AG10803 (cell line): ENCODE measurements at places on chromosomes 11 and 22.
A peak's percentile ranks its signal among the peaks of the same experiment; 100 is the strongest.

GRCh38 chr11:64713016-64713707 lies 9.8 kb downstream of the NRXN2 start:
- DNase-seq = peak; percentile 20

DNA sequence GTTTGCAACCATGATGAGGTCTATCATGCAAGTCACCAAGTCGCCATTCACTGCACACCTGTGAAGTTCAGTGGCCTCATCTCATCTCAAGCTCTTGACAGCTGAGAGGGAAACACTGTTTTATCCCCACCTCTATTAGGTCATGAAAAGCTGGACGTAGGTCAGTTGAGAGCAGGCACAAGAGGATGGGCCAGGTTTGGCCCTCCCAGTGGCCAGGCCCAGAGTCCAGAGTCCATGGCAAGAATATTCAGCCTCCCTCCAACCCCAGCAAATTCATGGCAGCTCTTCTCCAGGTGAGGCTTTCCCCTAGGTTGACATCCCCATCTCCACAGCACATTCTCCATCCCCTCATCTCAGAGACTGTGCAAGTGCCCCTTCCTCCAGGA lies 22.0 kb upstream of the ISX start:
- DNase-seq = no peak

- DNase-seq = no peak
These were observed 689.4 kb downstream of the JRKL start for GRCh38 chr11:97079244-97079643.

DNA sequence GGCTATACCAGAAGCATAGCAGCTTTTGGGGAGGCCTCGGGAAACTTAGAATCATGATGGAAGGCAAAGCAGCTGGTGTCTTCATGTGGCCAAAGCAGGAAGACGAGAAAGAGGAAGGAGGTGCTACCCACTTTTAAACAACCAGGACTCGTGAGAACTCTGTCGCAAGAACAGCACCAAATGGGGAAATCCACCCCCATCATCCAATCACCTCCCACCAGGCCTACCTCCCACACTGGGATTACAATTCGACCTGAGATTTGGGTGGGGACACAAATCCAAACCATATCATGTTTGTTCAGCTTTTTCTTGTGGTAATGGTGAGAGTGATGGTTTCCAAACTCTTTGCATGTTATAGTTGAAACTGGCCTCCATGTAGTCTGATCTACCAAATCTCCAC lies 32.5 kb upstream of the OR10D3 start:
- DNase-seq = no peak

GRCh38 chr11:36748836-36749235 lies 150.8 kb upstream of the RAG2 start:
- DNase-seq = no peak

GRCh38 chr11:61785837-61786402 lies 6.5 kb downstream of the TMEM258 start:
- no peak for DNase-seq

DNA sequence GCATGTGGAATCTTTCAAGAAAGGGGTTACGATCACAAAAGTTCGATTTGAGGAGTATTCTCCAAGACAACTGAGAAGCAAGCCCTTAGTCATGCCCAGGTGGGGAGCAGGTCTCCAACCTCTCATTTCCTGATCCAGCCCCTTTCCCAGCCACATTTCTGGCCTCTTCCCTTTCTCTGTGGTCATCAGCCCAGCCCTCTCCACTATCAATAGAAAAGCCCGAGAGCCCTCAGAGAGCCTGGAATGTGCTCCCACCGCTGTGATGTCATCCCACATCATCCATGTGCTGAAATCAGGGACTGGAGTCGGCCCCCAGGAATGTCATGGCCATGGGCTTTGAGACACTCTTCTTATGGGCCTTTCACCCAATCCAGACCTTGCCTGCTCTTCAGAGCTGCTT lies 62.6 kb downstream of the KCNJ1 start:
- DNase-seq = peak; percentile 33

GRCh38 chr22:20632082-20632481 lies 124.7 kb downstream of the MED15 start:
- no peak for DNase-seq

- DNase-seq = no peak
These were observed 37.9 kb upstream of the OR8B8 start for GRCh38 chr11:124483422-124483821.

- peak; percentile 18 for DNase-seq
These were observed at the start of gene UBE2L6 for GRCh38 chr11:57567515-57568329. TSS of gene UBE2L6 (minus strand) at chr11:57567672. CDS start at chr11:57567611, 61 bp downstream.

DNA sequence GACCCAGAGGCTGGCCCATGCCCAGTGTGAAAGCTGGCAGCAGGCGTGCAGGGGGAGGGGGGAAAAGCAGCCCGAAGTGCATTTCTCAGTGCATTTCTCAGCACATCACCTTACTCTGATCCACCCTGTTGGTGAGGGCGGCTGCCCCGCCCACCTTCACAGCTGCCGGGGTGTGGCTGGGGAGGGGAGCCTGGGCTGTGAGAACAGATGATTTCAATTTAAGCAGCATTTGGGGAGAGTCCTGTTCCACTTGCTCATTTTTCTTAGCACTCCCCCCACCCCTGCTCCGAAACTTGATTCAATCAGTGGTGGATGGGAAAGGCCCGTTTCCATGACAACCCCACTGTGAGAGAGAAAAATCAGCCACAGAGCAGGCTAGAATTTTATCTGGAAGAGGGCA lies 84.8 kb downstream of the SNX19 start:
- DNase-seq = no peak

DNA sequence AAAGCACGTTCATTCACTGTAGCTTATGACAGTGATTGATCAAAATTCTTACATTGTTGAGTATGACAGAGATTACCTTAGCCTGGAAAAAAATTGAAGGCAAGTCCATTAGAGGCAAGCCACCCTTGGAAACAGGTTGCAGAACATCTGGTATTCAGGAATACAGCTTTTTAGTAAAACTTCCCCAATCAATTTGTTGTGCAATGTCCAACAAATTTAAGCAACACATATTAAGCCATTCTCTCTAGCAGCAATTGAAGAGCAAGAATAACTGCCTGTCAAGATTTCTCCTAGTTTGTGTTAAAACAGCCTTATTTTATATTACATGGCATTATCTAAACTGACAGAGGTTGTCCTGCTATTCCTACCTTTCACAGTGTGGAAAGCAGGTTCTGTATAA lies 37.0 kb downstream of the BCL2L13 start:
- no peak for DNase-seq

GRCh38 chr11:49851511-49851910 lies 100.7 kb upstream of the OR4C13 start:
- no peak for DNase-seq

GRCh38 chr11:81255895-81256294 lies 1477.8 kb downstream of the FAM181B start:
- no peak for DNase-seq

DNA sequence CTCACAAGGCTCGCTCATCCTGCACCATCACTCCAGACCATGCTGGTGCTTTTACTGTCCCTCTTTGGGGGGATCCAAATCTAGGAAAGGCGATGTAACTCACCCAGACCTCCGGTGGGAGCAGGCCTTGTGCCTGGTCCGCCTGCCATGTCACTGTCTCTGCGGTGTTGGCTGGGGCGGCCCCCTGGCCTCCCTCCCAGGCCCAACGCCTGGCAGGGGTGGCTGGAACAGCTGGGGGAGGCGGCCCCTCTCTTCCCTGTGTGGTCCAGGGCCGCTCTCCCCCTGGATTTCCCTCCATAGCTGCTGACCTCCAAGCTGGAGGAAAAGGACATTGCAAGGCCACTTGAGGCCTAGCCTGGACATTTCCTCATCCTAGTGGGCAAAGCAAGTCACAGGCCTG lies 11.1 kb upstream of the MGAT3 start:
- DNase-seq = no peak

DNA sequence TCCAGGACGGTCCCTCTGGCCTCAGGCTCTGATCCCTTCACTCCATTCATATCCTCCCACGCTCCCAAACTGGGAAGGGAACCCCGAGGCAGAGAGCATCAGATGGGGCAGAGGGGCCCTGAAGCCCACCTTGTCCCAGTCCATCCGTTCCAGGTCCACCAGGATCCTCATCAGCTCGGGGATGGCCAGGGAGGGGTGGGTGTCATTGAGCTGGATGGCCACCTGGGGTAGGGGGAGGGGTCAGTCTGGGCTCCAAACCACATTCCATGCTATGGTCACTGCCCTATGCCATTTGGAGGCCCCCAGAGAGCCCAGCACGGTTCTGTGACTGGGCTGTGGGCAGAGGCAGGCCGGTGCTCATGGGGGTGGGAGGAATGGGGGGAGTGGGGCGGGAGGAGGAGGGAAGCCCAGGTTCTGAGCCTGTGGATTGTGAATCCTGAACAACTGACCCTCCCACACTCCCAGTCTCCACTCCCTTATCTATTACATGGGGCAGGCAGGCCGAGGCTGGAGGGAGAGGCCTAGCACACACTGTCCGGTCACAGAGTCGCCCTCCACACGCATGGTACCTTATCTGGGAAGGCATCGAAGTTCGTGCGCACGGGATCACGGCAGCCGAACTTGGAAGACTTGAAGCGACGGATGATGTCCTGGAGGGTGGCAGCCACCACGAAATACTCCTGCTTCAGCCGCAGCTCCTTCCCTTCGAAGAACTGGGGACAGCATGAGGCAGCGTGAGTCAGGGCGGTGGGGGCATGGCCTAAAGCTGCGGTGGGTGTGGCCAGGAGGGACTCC lies 5.5 kb downstream of the PYGM start:
- DNase-seq = no peak

GRCh38 chr11:86395061-86395551 lies 20.4 kb downstream of the CCDC81 start:
- peak; percentile 18 for DNase-seq

DNA sequence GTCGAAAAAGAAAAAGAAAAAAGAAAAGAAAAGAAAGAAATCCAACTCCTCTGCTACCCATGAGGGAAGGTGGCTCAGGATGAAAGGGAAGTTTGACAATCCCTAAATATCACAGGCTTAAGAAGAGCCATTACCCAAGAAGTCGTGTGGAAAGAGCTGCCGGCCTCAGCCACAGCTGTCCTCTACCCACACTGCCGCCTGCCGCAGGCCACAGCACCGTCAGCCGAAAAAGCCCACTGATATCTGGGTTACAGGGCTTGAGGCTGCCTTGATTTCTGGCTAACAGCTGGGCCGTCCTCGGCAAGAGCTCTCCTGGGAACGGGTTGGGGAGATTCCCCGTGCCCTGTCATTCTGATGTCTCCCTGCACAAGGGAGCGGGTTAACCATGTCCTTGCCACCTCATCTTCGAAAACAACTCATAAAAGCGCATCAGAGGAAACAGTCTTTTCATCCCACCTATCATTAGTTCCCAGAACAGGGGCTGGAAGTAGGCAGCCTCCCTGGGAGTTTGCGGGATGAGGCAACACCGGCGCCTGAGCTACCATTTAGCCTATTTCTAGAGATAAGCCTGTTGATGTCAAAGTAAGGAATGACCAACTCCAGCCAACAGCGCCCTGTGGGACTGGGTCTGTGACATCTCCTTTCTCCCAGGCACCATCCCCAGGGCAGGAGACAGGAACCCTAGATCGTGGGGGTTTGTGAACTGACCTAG lies 21.8 kb upstream of the SNX32 start:
- DNase-seq = no peak

DNA sequence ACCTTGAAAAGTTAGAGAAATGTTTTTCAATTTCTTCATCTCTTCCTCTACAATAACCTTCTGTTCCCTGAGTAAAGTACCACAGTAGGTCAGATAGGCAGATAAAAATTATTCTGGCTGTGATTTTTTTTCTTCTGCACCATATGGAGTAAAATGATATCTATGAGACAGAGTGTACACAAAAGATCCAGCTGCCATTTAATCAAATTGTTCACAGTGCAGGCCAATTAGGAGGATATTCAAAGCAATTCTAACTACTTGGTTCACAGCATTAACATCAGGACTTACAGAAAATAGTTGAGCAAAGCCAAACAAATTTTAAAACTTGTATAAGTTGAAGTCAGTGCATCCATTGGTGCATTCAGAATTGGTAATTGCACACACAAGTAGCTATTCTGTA lies 147.9 kb upstream of the LUZP2 start:
- no peak for DNase-seq

GRCh38 chr11:8593455-8593854 lies 573 bp downstream of the STK33 start:
- DNase-seq = no peak

GRCh38 chr11:114011443-114011842 lies 36.5 kb downstream of the HTR3A start:
- no peak for DNase-seq

DNA sequence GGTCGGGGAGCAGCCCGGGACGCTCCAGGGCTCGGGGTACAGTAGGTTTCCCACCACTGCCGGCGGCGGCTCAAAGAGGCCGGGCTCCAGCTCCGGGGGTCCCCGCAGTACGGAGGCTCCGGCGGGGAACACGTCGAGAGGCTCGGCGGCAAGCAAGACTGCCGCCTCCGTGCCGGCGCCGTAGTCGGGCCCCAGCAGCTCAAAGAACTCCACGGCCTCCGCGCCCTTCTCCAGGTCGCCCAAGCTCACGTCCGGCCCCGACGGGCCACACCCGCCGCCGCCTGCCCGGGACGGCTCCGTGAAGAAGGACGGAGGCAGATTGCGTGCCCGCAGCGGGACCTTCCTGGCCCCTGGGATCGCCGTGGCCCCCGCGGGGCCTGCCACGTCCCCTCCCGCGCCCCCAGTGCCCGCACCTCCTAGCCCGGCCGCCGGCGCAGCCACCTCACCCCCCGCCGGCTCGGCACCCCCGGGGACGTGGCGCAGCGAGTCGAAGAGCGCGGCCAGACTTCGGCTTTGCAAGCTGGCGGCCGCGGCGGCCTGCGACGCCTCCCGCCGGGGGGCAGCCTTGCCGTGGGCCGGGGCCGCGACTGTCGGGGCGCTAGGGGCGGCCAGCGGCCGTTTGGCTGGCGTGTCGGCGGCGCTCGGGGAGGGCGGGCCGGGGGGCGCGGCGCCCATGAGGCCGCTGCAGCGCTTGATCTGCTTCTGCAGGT lies 775 bp downstream of the FAM181B start:
- DNase-seq = no peak

DNA sequence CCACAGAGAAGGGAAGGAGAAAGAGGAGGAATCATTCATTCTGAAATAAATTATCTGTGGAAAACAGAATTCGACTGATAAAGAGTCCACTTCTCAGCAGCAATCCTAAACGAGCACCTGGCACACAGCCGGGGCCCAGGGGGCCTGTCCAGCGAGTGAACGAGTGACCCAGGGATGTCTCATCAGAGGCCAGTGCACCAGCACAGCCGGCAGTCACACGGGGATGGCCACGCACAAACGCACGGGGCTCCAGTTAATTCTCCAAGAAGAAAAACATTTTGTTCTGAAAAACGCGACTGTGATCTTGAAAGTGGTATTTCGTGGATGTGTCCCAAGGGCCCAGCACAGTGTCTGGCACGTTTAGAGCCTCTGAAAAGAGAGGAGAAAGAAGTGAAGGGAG lies 154.6 kb downstream of the BRD1 start:
- no peak for DNase-seq

DNA sequence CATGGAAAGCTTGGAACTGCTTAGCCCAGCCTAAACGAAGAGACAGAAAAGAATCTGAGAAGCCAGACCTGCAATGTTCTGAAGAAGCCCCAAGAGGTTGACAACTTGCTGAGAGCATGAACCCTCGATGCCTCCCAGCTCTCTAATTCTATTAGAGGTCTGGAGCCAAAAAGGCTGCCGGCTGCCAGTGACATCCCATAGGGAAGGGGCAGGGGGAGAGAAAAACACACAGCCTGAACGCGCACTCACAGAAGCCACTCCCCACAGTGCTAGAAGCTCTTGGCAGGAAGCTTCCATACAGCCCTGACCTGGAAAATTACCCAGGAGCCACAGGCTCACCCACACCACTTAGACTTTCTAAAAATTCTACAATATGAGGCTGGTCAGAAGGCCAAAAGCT lies 18.3 kb downstream of the POLDIP3 start:
- no peak for DNase-seq

- peak; percentile 95 for DNase-seq
These were observed 176.2 kb downstream of the SBF2 start for GRCh38 chr11:10117709-10118351.
